Activated T-helper 1 cell treated with anti-CD3 and anti-CD28 coated beads, Interleukin-12 subunit alpha, Interleukin-12 subunit beta, Interleukin-2, Interleukin-4 antibody, amounts not matched to agents 30 ng/mL and 10 ng/mL and 1 ng/mL, durations not matched to agents 14 hours and 24 hours and 36 hours (primary cell): ENCODE measurements at places on chromosomes 12 and 14. TPM values are rescaled to one million over a fixed set of nuclear protein-coding genes. Genes with fewer than 3 reads are reported as not detected.

DNA sequence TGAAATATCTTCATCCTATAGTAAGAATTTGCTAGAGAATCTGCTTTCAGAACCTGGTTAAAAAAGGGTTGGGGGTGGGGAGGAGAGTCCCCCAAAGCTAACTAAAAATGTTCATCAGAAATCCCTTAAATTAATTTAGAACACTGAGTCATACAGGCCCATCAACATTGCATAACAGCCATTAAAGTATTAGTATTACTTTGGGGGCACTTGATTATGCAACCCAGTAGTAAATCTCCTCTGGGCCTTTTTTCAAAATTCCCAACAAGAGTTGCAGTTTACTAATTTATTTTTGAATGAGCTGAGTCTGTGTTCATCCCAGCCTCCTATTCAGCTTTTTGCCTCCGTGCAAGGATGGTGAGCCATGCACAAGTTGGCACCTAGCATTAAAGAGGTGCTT lies 8.8 kb upstream of the SLC24A4 start:
- DNase-seq: no peak

- DNase-seq: peak; percentile 79
These were observed 20.1 kb upstream of the CCDC63 start for GRCh38 chr12:110826592-110827200.

DNA sequence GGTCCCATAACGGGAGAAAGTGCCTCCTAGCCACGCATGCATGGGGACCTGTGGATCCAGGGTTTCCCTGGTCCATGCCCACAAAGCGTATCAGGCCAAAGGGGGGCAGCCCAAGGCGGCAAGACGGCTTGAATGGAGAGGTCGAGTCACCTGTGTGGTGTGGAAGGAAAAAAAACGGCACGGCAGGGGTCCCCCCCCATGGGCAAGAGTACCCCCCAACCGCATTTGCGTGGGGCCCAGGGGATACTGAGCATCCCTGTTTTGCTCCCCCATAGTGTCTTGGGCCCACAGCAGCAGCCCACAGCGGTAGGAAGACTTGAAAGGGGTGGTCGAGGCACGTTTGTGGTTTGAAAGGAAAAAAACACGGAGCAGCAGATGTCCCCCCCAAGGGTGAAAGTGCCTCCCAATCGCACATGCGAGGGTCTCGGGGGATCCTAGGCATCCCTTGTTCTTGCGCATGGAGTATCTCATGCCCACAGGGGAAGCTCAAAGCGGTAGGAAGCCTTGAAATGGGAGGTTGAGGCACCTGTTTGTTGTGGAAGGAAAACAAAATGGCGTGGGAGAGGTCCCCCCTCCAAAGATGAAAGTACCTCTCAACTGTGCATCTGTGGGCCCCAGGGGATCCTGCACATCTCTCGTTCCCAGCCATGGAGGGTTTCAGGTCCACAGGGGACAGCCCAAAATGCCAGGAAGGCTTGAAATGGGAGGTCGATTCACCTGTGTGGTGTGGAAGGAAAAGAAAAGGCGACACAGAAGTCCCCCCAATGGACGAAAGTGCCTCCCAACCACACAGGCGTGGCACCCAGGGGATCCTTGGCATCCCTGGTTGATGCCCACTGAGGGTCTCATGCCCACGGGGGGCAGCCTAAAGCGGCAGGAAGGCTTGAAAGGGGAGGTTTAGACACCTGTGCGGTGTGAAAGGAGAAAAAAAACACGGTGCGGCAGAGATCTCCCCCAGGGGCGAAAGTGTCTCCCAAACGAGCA lies 577.5 kb downstream of the ALG10 start:
- no peak for DNase-seq

DNA sequence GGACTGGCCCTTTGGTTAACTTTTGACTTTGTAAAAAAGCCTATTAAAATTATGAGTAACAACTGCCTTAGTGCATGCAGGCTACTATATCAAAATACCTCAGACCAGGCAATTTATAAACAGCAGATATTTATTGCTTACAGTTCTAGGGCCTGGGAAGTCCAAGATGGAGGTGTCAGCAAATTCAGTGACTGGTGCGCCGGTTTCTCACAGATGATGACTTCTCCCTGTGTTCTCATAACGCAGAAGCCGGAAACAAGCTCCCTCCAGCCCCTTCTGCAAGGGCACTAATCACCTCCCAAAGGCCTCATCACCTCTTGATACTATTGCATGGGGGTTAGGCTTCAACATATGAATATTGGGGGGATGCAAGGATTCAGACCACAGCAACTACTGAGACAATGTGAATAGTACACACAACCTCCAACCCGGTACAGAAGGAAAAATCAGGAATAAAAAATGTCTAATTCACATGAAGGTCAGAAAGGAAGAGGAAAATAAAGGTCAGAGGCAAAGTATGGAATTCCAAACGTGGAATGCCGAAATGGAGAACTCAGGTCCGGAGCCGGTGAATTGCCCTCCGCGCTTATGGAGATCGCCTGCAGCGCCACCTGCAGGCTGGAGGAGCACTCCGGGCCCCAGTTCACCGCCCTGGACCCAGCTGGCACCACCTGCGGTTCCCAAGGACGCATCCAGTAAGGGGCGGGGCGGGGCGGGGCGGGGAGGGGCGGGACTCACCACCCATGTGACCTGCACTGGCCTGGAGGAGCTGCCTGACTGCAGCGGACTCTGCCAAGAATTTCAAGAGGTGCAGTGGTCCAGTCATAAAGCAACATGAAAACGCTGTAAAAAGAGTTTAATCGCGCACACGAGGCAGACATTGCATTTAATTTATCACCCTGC lies 203.4 kb downstream of the KIF26A start:
- DNase-seq: no peak

DNA sequence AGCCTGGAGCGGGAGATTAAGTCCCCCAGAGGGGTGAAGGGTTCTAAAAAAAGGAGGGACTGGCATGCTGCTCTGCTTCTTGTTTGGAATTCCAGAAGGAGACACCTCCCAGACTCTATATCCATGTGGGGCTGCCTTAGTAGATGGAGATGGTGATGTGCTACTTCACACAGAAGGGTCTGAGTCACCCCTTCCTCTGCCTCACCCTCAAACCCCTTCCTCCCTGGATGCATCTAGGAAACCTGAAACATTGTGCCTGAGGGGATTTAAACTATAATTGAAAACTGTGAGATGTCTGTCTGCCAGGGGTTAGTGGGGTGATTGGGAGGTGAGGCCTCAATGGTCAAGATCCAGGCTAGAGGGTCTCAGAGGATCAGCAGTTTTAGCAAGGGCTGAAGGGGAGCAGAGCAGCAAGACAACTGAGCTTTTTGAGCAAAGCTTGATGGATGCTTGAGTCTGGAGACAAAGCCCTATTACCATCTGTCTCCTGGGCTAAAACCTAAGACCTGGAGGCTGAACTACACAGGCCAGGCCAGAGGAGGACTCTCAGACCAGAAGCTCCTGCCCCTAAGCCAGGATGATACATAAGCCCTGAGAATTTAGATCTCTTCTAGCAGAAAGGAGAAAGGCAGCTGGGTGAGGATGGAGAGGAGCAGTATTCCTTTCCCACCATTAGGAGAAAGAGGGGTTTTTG lies 314.7 kb upstream of the ATP2B1 start:
- DNase-seq: no peak

DNA sequence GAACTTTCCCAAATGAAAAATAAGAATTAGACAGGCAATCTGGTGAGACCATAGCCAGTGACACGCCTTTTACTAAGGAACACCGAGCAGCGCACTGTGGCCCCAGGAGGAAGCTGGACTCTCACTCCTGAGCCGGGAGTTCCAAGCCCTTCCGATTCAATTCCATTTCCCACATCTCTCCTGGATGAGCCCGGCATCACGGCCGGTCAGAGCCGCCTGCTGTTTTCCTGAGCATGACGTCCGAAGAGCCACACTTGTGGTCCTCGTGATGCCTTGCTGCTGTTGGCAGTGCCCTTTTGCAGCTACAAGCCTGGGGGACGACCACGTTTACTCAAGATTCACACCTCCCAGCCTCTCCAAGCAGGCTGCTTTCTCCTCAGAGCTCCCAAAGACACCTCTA lies 40.8 kb downstream of the FBXL14 start:
- DNase-seq: no peak

DNA sequence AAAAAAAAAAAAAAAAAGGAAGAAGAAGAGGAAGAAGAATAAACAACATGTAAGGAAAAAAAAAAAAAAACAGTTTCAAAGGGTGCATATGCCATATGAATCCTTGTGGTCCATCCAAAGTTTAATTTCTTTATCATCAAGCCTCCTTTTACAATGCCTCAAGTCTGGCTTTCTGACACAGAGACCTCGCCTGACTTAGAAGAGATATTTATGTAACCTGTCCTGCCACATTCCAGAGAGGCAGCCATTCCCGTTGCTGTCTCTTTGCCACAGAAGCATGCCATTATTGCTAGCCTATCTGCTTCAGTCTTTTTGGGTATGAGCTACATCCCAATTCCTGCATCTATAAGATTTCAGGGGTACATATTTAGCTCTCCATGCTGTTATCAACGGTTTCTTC lies 596.7 kb upstream of the ATP2B1 start:
- DNase-seq: no peak

- no peak for DNase-seq
These were observed 473.1 kb downstream of the EGLN3 start for GRCh38 chr14:33477797-33478196.

DNA sequence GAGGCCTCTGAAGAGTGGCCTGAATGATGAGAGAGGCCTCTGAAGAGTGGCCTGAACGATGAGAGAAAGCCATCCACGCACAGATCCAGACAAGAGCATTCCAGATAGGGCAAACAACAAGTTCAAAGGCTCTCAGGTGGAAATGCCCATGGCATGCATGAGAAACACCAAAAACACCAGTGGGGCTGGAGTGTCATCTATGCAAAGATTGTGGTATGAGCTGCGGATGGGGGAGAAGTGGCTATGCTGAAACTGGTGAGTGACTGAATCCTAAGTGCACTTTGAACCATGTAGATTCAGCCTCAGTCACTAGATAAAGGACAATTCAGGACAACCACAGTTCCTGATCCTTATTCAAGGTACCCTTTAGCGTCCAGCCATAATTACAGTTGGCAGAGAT lies 79.4 kb upstream of the GZMB start:
- DNase-seq: no peak

DNA sequence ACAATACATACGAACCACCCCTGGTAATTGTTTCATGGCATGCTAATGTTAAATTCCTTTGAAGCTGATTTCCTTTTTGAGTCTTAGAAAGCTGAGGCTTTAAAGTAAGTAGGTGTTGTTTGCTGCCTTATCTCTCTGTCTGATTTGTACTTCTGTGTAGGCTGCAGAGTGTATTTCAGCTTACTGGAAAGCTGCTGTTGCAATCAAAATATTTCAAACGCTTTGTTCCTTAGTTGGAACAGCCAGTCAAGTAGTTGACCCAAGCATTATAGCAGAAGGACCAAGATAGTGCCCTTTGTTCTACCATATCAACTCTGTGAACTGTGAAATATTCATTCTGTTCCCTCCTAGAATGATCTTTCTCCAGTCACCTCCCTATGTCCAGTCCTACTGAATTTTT lies 3.1 kb downstream of the PKP2 start:
- no peak for DNase-seq

DNA sequence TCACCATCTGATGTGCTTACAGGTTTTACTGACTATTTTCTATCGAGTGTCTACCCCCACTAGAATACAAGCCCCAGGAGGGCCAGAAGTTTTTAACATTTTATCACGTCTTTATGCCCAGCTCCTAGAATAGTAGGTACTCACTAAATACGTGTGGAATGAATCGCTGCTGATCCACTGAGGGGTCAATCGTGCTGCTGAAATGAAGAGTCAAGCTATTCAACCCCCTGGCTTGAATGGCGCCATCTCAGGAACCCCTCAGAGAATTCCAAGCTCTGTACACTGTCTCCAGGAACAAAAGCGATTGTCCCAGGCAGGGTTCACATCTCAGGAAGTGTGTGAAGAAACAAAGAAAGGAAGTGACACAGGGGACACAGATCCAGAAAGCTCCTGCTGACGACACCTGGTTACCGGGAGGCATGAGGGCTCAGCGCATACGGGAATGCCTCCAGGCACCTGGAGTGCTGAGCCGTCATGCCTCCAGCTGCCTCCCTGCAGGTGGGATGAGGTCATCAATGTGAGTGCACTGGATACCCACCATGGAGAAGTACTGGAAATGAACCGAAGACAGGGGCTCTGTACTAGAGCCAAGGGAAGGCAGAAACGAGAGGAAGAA lies 45.6 kb downstream of the PITPNM2 start:
- DNase-seq: no peak

DNA sequence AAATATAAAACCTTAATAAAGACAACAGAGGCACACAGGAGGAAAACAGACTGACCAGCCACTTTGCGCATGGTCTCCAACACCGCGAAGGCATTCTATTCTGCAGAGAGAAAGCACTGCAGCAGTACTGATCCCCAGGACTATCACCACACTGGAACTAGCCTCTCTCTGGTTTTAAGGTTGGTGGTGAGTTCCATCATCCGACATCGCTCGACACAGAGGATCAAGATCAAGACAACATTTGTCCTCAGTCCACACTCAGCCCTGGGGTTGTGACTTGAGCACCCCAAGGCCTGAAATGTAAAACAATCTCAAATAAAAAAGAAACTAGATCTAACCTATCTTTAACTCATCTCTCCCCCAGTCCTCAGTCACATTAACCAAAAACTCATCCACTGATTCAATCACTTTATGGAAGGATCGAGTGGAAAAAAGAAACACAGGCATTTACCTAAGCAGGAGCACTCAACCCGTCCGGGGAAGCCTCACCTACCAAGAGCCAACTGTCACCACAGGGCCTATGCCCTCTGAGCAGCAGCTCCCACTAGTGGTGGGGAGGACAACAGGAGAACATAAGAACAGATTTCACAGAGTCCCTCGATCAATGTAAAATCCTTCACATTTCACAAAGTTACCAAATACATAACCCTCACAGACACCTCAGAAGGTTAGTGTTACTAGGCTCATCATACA lies 17.7 kb downstream of the STXBP6 start:
- no peak for DNase-seq

- no peak for DNase-seq
These were observed 2.5 kb downstream of the COL2A1 start for GRCh38 chr12:48001505-48002413.

- DNase-seq: no peak
These were observed 39.3 kb downstream of the EP400 start for GRCh38 chr12:131989021-131989420.

DNA sequence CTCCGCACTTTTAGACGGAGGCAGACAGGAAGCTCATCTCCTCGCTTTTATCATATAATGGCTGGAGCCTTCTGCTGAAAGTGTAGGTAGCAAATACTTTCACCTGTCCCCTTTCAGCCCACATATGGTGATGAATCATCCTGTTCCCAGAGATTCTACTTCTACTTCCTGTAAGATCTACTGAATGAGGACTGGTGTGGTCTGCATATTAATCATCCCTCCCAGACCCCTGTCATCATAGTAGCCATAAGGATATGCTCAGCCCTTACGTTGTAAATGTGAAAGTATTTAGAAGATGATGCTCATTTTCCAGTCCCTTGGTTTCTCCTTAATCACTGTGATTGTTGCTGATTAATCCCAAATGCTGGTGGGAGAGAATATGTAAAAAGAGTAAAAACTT lies 268.2 kb upstream of the GRIP1 start:
- DNase-seq: no peak

Gene SLCO1B1
- total RNA-seq: not detected in 2 replicates

Gene B3GNT4
- 0.29 TPM in 2 replicates for total RNA-seq

Gene NR1H4
- not detected in 2 replicates for total RNA-seq

Gene AGAP2
- 31.5 and 33.4 TPM in 2 replicates for total RNA-seq

Gene PSMB5
- total RNA-seq: 144 and 148 TPM in 2 replicates

Gene IFI27
- total RNA-seq: 37.0 and 42.2 TPM in 2 replicates

Gene ACRBP
- 0.83 and 1.0 TPM in 2 replicates for total RNA-seq
